CD4-positive, alpha-beta T cell treated with Interleukin-17A for 1 hour (primary cell): ENCODE measurements at places on chromosomes 2 and 18.

GRCh38 chr2:46308081-46308480 is 10.9 kb downstream of the EPAS1 start:
- DNase-seq = no peak

DNA sequence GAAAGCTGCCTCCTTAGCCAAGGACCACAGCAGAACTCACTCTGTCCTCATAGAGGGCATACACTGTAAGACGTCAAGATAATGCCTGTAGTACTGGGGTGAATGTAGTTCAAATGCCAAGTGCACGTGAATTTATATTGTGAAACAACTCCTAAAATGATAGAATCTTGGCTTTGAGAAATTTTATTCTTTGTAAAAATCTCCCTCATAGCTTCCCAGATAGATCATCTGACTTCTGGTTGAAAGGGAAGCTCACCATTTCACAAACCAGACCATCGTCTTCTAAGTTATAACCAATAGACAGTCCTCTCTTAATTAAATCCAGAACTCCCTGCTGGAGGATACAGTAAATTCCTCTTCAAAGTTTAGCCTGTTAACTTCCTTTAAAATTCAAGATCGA is 110.9 kb upstream of the MSTN start:
- DNase-seq = no peak

DNA sequence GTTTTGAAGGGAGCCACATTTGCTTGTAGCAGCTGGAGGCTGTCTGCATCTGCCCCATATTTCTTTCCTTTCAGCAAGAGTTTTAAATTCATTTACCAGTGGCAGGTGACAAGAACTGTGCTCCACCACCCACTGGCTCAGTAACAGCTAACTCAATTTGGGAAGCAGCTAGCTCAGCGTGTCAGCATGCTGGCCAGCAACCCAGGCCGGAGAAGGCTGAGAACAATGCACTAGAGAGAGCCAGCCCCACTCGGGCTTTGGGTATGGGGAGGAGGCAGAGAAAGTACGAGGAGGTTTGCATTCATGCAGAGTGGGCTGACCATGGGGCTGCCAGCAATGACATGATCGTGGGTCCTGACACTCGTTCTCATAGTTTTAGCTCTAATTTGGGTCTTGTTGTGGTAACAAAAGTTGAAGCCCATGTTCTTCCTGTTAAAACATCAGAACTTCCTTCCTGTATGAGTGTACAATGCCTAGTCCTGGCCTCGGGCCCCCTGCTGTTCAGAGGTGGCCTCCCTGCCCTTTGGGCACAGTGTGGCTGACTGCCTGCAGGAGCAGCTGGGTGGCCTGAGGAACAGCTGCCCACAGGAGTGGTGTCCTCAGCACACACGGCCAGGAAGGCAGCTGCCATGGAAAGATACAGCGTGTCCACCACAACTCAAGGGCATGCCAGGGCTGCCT is 23.0 kb downstream of the CDC42EP3 start:
- peak; percentile 67 for DNase-seq

DNA sequence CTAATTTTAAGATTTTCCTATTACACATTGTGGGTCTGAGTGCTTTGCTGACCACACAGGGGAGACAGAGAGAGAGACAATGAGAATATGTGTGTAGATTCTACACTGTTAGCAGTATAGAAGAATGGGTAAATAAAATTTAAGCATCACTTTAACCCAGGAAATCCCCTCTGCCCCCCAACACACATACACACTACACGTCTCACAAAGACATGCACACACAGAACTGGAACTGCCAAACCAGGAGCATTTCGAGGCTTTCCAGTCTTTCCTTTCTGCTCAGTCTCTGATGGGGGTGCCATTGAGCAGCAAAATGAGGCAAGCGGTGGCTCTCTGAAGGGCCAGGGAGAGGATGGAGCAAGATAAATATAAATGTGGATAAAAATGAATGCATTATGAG is 2.5 kb downstream of the MERTK start:
- DNase-seq = no peak

DNA sequence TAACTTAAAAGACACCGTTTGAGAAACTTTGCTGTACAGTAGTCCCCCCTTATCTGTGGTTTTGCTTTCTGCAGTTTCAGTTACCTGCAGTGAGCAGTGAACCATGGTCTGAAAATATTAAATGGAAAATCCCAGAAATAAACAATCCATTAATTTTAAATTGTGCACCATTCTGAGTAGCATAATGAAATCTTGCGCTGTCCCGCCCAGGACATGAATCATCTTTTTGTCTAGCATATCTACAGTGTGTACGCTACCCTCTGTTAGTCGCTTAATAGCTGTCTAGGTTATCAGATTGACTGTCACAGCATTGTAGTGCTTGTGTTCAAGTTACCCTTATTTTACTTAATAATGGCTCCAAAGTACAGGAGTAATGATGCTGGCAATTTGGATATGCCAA is 6.1 kb downstream of the ARPC2 start:
- peak; percentile 46 for DNase-seq

GRCh38 chr2:173872714-173873113 is 92.5 kb downstream of the SP3 start:
- DNase-seq = no peak

DNA sequence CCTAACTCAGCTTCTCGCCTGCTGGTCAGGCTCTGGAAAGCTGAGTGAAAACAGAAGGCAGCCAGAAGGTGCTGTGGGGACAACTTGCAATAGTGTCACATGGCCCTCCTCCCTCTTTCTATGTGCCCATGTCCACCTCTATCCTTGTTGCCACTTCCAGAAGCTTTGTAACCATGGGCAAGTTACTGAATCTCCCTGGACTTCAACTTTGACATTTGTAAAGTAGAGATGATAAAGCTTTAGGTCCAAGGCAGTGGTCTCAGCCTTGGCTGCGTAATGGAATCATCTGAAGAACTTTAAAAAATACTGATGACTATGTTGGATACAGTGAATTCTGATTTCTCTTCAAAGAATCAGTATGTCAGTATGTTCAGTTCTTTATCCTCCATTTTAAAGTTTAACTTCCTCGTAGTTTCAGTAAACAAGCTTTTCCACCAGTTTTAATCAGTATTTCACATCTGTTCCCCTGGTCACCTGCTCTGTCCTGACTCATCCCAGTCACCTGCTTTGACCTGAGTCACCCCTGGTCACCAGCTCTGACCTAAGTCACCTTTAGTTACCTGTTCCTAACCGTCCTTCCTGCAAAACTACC is 245.2 kb upstream of the STON1 start:
- no peak for DNase-seq

DNA sequence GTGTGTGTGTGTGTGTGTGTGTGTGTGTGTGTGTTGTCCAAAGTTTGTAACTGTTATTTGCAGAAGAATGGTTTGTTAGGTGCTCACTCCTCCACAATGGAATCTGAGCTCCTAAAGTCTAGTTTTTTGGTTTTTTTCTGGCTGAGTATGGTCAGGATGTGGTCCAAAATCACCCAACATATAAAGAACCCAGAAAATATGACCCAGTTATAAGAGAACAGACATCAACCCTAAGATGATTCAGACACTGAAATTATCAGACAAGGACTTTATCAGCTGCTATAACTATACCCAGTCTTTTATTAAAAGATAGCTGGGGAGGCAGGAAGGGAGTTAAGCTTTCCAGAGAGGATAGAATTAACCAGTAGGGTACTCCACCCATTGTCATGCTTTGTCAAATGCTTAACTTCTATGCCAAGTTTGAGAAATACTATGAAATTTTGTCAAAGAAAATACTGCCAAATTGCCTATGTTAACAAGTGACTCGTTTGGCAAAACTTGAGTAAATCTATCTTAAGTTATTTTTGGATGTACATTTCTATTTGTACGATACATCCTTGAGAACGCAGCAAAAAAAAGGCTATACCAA is 57.5 kb downstream of the TANK start:
- DNase-seq = peak; percentile 10

GRCh38 chr2:221439761-221440479 is 132.2 kb downstream of the EPHA4 start:
- DNase-seq = no peak

DNA sequence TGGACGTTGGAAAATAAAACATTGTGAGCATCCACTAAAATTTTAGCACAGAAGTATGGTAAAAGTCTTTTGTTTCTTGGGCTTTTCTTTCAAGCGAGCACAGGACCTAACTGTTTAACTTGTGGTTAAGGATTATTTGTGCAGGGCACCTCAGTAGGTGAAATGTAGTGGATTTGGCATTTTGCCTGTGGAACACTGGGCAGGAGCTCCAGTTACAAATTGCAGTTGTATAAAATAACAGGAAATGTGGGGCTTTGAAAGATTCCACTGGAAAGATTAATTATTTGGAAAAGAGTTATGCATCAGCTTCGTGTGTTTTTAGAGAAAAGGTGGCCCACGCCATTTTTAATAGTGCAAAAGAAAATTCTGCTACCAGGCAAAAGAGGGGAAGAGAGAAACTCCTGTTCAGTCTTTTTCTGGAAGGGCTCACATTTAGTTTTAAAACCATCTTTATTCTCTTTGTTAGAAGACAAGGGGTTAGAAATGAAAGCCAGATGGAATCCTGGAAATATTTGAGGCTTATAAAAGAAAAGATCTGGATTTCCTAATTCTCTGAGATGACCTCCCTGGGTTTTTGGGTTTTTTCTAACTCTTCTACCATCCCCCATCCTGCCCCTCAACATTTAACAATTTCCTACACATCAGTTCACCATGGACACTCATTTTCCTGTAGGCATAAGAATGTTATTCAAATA is 144.3 kb upstream of the SERTAD2 start:
- DNase-seq = no peak

DNA sequence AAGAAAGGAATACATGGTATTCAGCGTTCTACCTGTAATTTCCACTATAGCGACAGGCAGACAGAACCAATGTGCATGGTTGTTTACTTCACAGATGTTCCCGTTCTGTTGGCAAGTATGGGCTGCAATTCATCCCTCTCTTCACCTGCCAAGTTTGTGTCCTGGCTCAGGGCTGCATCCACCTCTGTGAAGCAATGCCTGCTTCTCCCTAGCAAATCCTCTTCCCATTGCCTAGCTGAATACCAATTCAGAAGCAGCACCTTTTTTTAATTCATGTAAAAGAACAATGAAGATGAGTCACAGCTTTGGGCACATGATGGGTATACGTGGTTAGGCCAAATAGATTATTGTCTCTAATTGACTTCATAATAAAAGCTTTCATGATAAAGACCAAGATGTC is 54.7 kb upstream of the LRATD1 start:
- DNase-seq = no peak

DNA sequence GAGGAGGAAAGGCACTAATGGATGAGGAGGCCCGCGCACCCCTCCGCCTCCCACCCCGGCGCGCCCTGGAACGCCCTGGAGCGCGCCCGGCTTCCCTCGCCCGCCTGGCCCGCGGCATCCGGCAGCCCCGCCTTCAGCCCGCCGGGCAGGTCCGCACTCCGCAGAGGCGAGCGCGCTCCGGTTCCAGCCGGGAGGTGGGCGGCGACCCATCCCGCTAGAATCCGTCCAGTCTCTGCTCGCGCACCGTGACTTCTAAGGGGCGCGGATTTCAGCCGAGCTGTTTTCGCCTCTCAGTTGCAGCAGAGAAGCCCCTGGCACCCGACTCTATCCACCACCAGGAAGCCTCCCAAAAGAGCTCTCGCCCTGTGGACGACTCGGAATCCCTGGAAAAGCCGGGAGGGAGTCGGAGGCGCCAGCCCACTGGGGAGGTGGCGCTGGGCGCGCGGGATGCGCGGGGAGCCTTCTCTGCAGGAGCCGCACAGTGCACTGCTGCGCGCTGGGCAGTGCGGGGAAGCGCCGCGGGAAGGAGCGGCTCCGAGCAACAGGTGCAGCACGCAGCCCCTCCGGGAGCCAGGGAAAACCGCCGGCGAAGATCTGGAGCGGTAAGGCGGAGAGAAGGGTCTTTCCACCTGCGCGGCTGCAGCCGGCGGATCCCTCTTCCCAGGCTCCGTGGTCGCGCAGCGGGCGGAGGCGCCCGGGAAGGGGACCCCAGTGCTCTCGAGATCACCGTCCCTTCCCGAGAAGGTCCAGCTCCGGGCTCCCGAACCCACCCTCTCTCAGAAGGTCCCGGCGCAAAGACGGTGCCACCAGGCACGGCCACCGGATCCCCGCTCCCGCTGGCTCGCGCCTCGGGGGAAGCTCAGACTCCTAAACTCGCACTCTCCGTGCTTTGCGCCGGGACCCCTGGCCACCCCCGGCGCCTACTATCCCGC is at the start of gene GALR1:
TSS of gene GALR1 (plus strand) at position 280 of the 932 bp plus-strand sequence. CDS start 701 bp downstream, outside the sequence.
- no peak for DNase-seq

- no peak for DNase-seq
Observed at GRCh38 chr2:10375570-10376281, 72.4 kb downstream of the ODC1 start.

- DNase-seq = no peak
Observed at GRCh38 chr18:31983020-31983419, 35.6 kb upstream of the RNF125 start.

DNA sequence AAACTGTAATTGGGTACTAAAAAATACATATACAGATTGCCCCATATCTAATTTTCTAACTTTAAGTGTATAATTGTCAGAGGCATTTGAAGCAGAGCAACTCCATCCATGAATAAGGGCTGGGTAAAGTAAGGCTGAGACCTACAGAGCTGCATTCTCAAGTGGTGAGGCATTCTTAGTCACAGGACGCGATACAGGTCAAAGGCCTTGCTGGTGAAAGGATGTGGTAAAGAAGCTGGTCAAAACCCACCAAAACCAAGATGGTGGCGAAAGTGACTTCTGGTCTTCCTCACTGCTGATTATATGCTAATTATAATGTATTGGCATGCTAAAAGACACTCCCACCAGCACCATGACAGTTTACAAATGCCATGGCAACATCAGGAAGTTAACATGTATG is 50.0 kb downstream of the SLC8A1 start:
- no peak for DNase-seq

DNA sequence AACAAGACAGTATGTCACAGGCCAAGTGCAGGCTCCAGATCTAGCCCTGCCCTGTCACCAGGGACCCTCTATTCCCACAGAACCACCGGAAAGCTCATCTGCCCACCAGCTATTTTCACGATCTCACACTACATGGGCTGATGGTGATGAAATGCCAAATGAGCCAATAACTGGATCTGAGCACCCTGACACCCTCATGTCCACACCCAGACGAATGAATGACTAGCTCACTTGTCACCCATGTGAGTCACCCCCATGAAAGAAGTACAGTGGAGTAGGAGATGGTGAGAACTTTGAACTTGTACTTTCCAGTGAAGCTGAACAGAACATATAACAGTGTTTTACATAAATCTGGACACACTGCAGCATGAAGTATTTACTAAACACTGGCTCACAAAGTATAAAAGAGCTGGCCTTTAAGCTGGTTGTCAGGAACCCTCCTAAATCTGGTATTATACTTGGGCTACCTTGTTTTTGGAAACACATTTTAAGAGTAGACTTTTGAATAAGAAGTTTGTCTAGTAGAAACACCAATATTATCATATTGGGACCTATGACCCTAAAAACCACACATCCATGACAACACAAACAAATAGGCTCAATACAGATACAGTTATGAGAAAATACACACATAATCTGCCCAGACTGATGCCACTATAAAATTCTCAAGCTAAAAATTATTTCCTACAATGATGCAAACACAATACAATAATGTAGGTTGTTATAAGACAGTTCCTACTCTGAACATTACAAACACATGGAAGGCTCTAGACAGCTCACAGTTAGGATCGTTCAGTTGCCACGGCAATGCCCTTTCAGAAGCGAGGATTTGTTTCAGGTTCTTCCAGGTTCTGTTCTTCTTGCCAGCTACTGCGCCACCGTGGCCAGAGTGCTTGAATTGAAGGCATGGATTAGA is 19.0 kb downstream of the INO80C start:
- DNase-seq = no peak

GRCh38 chr18:3715231-3716080 is 265.5 kb downstream of the TGIF1 start:
- DNase-seq = no peak
